ENCODE measurements at places on chromosomes 2 and 18.

- no peak for DNase-seq
Measured at GRCh38 chr2:7937082-7937481, 744.8 kb upstream of the ID2 start.

DNA sequence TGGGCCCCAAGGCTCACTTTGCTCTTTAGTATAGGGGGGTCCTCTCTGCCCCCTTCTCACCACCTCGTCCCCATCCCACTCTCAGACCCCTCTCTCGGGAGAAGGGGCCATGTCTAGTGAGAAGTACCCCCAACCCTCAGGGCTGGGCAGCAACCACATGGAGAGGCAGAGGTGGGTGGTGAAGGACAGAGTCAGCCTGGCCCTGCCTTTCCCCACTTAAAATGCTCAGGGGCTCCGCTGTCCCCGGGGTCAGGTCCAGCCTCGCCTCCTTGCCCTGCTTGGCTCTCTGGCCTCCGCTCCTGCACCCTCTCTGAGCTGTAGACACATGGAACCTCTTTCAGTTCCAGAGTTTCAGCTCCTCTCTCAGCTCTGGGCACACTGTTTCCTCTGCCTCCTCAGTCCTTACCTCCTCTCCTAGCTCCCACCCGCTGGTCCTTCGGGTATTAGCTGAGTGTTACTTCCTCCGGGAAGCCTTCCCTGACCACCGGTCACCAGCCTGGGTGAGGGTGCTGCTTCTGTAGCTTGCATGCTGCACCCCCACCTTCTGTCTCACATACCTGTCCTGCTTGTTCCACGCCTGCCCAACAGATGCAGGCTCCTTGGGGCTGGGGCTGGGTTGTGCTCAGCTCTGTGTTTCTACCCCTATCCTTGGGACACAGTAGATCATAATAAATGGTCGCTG is 79.5 kb upstream of the OTOF start:
- DNase-seq: no peak

GRCh38 chr2:41779888-41780287 is 267.9 kb upstream of the PKDCC start:
- DNase-seq: no peak

DNA sequence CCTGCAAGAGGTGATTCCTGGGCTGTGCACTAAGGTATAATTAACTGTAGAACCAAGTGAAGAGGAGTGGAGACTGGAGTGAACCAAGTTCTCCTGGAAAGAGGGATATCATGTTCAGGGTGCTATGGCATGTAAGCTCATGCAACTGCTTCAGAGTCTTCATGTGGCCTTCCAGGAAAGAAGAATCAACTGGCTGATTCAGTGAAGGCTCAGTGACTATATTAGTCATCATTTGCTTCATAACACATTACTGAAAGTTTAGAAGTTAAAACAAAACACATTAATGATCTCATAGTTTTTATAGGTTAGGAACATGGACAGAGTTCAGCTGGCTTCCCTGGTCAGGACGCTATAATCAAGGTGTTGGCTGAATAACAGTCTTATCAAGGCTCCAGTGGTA is 1200.8 kb upstream of the GYPC start:
- DNase-seq: no peak

DNA sequence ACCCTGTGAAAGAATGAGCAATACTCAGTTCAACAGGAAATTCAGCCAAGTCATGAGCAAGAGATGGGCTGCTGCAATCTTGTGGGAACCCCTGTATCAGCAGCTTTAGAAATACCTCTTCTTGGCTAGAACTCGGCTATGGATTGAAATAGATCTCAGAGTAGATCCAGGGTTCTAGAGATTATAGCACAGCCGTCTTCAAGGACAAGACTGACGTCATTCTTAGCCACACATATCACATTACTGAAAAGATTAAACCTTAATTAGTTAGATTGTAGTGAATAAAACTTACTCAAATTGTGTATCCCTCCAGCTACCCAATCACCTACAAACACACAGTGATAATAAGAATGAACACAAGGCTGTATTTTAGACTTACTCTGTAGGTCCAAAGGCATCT is 776.4 kb downstream of the EPHA4 start:
- no peak for DNase-seq
